NCI-H524 (cell line): ENCODE measurements at places on chromosomes 13 and 19.
A peak's percentile ranks its signal among the peaks of the same experiment; 100 is the strongest.

GRCh38 chr13:33509642-33510229, 224.2 kb upstream of the STARD13 start:
- no peak for DNase-seq

- no peak for DNase-seq
Measured at GRCh38 chr13:19622193-19622592, 11.3 kb upstream of the MPHOSPH8 start.

DNA sequence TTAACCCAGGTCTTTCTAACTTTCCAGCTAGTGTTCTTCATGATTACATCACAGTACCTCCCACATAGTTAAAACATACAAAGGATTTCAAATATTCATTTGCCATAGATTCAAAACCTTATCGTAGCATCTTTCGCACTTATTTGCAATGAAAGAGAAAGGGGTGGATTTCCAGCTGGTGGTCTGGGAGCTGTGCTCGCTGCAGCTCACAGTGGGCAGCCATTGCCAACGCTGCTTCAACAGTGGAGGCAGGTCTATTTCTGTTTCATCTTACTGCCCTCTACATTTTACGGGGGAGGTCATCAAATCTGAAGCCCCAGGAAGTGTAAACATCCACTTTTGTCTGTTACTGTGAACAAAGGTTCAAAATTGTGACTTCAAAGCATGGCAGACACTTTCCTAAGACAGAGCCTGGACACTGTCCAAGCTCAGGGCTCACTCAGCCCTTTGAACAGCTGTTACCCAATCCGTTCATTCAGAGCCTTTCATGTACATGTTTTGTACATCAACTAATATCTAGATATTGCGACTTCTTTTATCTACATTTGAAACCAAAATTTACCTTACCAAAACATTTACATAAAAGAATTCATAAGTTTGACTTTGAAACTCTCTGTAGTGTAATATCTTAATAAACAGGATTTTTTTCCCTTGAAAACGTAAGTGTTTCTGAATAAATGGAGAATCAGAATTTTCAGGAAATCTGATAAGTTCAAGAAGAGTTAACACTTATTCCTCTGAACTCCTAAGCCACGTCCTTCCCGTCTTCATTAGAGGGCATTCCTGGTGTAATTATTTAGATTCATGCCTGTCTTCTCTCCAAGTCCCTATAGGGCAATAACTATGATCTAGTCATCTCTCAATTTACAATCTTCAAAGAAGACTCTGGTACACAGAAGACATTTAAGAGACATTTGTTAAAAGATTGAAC, 25.1 kb downstream of the STARD13 start:
- DNase-seq = peak; percentile 22

- peak; percentile 45 for DNase-seq
Measured at GRCh38 chr13:21913010-21913409, 242.1 kb downstream of the FGF9 start.

GRCh38 chr19:40366697-40367561, 18.4 kb downstream of the PLD3 start:
- DNase-seq = peak; percentile 28

- no peak for DNase-seq
Measured at GRCh38 chr13:75547917-75548316, 1.7 kb upstream of the UCHL3 start.

DNA sequence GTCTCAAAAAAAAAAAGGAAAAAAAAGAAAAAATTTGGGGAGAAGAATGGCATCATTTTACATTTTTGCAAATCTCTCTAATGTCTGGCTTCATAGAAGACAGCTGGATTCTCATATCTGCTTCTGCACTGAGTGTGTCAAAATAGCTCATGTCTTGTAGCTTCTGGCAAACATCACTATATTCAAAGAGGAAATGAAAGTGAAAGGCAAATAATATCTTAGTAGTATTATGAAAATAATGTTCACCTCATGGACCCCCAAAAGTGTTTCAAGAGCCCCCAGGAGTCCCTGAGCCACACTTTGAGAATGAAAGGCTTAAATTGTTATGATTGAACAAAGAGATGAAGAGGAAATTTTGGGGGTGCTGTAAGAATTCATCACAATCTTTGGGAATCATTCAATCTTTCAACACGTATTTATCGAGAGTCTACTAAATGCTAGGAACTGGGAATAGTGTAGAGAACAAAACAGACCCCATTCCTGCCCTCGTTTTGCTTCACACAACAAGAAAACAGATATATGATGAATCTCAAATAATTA, 1.2 kb upstream of the SLC6A16 start:
- DNase-seq = no peak

DNA sequence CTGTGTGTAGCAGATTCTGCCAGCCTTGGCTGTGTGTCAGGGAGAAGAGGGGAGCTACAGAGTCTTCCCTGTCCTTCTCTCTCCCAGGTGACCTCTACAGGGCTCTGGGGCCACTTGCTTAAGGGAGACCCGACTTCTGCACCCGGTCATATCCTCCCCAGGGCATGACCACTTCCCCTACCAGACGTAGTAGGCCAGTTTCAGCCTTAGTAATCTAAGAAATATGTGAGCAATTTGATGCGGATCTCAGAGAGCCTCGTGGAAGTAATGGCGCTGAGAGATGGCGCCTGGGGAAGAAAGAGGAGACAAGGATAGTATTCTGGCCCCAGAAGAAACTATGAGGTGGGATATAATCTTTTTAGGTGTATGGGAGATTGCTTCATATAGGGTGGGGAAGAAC, 41.9 kb downstream of the NFIX start:
- DNase-seq = no peak

DNA sequence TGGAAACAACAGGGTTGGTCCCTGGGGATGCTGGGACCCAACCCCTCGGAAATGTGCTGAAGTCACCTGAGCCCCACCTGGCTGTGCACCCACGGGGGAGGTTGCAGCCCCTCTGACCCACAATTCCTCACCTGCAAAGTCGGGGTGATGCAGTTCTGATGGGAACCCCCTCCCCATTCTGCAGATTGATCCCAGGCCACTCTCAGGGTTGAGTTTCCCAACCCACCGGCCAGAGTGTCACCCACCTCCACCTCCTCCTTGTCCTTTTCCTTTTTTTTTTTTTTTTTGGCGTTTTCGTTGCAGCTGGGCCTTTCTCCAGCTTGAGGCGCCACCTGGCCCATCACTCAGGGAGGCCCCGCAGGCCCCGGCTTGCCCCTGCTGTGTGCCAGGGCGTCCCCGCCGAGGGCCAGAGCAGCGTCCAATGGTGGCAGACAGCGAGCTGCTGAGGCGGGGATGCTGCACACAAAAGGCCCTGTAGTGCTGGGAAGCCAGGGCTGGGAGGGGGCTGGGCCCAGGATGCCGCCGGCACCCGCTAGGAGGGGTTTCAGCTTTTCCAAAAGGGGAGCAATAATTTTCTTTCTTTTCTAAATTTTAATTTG, 4.6 kb downstream of the PIK3R2 start:
- DNase-seq = peak; percentile 84

- DNase-seq = no peak
Measured at GRCh38 chr13:74931698-74932433, 550.1 kb downstream of the TBC1D4 start.

DNA sequence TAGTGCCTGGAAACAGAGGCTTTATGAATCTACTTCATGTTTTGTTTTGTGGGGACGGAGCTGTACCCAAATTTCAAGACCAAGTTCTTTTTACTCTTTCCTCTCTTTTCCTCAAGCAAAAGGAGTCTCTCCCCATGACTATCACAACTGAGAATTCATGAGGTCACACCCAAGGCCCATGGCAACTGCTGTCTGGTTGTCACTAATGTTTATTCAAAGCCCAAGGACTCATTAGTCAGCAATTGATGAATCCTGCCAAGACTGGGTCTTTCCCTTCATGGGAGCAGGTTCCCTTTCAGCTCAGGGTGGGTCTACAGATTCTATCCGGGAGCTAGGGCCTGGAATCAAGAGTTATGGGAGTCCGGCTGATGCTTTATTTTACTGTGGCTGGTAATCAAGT, 441.5 kb upstream of the PCDH20 start:
- DNase-seq = no peak

DNA sequence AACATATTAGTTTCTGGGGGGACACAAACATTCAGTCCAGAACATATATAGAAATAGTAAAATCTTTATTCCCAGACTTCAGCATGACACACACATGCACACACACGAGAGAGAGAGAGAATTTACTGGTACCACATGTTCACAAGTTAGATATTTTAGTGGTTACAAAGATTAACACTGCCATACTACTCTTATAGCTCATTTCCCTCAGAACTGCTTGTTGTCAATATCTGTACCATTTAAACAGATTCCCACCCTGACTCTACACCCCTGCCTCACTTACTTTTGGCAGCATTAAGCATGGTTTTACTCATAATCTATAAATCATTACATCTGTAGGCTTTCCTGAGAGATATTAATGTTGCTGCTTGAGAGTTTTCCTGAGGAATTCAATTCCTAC, 524.7 kb upstream of the HTR2A start:
- DNase-seq = no peak

DNA sequence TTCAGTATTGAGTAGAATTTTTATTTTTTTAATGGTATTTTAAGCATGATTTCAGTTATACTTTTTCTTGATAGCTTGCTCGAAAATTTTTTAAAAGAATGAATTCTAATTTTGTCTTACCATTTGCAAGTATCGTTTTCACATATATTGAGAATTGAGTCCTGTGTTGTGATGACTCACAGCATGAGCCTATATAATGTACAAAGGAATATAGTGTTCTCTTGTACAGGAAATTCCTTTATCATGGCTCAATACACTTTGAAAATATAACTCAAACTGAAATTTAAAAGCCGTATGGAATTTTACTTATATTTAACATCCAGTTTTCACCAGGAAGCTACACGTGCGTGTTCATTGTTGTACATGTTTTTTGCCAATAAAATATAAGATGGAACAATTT, 161.1 kb upstream of the TMTC4 start:
- no peak for DNase-seq

- DNase-seq = no peak
Measured at GRCh38 chr13:57633141-57633949, 1.8 kb downstream of the PCDH17 start.

DNA sequence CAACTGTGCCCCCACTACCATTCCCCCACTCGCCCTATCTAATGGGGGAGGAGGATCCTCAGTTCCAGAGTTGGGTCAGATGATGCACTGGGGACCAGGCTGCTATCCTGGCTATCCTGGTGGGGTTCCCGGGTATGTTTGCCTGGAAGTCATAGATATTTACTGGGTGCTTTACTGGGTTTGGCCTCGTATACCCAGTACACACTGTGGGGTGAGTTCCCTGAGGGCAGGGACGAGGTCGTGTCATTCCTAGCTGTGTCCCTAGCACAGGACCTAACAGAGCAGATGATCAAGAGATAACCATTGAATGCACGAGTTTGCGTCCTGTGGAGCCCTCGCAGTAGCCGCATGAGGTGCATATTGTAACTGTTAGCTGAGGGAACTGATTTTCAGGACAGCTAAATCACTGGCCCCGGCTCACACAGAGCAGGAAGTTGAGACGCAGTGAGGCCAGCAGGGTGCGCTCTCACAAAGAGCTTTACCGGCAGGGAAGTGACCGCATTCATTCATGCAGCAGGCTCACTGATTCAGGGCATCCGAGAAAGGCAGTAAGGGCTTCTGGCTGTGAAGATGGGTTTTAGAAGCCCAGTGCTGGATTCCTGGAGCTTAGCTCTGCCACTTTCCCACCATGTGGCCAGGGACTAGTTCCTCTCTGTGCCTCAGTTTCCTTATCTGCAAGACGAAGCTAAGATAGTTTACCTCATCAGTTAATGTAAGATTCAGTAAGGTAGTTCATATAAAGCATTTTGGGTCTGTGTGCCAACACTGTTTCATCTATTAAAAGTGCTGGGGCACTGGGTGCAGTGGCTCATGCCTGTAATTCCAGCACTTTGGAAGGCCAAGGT, 6.0 kb downstream of the RUVBL2 start:
- DNase-seq = peak; percentile 56

DNA sequence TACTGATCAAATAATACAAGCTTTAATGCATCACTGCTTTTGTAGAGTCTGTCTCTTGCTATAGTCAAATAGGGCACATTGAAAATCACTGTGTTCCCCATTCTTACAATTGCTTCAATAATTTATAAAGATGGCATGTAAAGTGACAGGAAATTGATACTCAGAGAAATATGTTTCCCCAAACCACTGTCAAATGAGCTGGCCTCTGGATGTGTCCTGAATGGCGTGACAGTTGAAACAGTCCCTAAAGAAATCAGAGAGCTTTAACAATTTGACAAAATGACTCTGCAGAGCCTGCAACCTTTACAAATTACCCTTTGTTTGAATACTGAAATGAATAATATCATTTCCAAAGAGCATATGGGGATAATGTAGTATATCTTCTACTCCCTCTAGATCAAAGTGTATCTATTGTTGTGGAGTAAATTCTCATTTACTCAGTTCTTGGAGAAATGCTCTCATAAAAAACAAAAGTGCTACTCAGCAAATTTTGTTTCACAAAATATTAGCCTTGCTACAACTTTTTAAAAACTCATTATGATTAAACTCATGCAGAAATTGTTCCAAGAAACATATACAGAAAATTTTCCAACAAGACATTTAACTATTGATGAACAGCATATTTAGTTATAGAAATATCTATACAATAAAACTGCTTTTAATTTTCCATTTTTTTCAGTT, 763.2 kb upstream of the SPRY2 start:
- no peak for DNase-seq

GRCh38 chr19:39671739-39672363, 16.1 kb downstream of the LGALS16 start:
- DNase-seq = peak; percentile 73

DNA sequence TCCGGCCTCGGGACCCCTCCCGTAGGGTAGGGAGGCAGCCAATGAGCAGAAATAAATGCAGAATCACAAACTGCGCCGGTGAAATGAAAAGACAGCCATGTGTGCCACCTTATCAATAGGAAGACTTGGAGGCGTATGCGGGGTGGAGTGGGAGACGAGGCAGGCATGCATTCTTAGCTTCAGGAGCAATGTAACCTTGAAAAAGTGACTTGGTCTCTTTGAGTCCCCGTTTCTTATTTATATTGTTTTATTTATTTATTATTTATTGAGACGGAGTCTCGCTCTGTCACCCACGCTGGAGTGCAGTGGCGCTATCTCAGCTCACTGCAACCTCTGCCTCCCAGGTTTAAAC, 16.0 kb downstream of the SSC5D start:
- DNase-seq = no peak

DNA sequence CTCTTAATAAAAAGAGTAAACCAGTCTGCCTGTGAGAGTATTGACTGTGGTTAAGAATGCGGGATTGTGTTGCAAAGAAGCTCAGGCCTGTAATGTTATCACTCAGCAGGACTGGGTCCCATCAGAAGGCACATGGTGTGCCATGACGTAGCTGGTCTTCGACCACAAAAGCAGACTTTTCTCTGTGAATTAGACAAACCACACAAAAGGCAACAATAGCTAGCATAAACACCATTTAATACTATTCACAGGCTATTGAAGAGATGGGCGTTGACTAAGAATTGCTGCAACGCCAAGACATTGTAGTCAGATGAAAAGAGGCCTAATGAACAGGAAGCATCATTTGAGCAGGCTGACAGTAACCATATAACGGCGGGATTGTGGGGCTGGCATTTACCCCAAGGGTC, 235.6 kb upstream of the SOX21 start:
- DNase-seq = no peak

DNA sequence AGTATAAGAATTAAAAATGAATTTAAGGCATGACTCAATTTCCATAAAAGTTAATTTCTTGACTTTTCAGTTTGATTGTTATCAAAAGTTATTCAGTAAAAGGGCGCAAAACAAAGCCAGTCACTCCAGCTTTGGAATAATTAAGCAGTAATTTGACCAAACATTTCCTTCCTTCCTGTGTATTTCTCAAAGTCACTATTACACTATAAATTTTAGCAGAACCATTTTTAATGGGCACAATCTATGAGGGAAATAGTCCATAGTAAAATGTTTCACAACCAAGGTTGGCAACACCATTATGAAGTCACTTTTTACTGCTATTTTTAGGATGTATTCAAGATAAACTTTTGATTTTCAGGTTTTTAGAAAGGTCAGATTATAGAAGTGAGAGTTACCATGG, 91.0 kb downstream of the DACH1 start:
- no peak for DNase-seq
